ENCODE measurements at places on chromosomes 11 and 22.
A peak's percentile ranks its signal among the peaks of the same experiment; 100 is the strongest.

DNA sequence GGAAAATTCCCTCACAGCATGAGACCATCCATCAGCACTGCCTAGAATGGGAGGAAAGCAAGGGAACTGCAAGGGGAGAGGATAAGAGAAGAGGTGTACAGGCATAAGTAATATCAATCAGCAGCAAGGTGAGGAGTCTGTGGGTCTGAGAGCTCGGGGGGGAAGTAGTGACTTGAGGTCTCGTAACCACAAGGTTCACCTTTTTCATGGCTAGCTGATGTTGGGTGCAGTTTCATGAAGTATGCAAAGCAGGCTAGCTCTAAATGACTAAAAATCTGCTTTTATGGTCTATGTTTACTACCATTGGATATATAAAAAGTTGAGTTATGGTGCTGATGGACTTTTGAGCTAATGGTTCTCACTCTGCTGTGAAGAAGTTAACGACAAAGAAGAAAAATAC is 35.8 kb downstream of the OR4C6 start:
- no peak for DNase-seq

DNA sequence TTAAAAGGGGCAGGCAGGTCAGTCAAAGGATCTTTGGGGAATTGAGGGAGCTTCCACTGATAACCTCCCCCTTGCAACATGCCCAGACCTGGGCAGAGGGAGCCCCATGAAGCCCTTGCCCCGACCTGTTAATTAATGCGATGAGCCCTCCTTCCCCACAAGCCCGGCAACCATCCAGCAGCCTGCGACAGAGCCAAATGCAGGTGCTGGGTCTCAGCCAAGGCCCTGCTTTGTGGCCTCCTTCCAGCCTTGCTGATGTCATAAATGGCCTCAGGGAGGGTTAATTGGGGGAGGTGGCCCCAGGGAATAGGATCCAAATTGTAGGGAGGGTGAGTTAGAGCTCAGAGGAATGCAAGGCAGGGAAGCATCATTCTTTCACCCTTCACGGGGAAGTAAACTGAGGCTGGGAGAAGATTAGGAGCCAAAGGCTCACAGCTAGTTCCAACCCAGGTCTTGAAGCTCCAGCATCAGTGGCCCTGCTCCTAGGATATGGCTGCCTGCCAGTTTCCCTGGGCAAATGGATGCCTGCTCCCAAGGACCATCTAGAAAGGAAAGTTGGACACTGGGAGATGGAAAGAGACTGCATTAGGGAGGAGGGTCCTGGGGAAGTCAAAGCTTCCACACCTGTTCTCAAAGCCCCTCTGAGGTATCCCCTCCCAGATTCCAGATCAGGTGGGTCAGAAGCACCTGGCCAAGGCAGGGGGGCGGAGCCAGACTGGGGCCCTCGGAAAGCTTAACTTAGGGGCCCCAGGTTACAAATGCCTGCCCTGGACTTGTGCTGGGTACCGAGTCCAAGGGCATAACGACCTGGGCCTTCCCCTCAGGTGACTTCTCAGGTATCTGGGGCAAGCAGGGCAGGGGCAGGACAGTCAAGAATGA is 34.1 kb downstream of the LMO1 start:
- DNase-seq, result no peak

- DNase-seq, result peak; percentile 43
These were observed 431 bp downstream of the KMT2A start for GRCh38 chr11:118436639-118437207.

DNA sequence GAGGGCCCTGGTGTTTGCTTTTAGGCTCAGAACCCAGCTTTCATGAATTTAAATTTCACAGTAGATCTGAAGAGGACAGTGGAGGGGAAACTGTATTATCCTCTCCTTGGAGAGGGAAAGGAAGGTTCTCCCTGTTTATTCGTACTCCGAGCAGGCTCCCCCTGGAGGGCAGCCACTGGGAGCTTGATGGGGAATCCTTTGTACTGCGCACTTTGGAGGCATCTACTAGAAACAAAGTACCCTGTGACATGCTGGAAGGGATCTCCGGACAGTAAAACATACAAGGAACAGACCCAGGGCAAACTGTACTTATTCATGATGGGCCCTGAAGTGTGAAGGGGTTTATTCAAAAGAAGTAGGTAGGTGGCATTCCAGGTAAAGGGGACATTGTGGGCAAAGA is 27.2 kb downstream of the NAV2 start:
- no peak for DNase-seq

DNA sequence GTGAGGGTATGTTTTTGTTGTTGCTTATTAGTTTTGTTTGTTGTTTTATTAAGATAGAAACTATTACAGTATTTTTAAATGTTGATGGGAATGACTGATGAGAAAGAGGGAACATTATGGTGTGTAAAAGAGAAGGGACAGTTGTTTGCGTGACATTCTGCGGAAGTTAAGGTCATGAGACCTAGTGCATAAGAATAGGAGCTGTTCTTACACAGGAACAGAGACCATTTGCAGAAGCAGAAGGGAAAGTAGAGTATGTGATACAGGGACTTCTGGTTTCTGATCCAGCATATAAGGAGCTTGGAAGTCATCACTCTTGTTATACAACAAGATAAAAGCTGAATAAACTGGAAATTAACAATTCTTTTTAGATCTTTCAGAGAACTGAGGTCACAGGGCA is 299.2 kb upstream of the API5 start:
- DNase-seq, result no peak

DNA sequence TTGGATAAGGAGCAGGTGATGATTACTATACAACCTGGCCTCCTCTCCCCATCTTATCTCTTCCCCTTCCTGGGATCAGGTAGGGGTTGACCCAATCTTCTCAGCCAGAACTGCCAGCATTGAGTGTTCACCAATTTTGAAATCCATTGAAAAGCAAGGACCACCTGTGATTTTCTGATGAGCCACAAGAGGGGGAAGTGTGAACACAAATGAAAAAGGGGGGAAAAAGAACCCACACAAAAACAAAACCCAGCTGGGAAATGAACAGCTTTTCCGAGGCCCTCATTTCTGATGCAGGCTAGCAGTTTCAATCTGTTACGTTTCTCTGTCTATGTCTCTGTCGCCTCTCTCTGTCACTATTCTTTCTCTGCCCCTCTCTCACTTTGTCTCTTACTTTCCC is 161.9 kb downstream of the INSC start:
- no peak for DNase-seq

DNA sequence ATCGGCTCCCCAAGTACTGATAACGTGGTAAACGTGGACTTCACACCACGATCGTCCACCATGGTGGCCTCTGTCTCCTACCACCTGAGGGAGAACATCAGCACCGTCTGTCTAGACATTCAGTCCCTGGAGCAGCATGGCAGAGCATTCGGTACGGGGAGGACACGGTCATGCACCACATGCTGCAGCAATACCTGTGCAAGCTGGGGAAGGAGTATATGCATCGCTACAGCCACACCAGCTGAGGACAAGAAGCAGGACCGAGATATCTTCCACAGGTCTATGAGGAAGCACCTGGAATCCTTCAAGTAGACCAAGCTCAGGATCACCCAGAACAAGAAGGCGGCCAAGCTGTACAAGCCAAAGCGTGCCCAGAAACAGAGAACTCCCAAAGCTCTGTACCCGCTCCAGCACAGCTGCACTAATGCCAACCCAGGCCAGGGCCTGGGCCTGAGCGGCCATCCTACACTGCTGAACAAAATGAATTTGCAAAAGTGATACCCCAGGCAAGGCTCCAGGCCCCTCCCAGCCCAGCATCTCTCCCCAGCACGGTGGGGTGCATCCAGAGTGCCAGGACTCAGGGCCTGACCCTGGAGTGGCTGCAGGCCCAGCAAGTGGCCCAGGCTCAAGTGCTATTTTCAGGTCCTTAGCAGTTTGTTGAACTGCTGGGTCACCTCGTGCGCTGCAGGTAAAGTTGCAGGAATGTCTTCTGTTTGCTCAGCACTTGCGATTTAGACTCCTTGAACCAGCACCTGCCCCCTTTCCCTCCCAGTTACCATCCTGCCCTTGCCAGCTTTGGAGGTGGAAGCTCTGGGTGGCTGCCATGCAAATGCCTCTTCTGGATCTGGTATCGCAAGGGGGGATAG is 119.3 kb upstream of the SERPIND1 start:
- DNase-seq, result no peak

- DNase-seq, result no peak
These were observed 3.9 kb upstream of the EMID1 start for GRCh38 chr22:29201782-29202181.

GRCh38 chr11:68328374-68329091 is 16.1 kb downstream of the LRP5 start:
- no peak for DNase-seq

DNA sequence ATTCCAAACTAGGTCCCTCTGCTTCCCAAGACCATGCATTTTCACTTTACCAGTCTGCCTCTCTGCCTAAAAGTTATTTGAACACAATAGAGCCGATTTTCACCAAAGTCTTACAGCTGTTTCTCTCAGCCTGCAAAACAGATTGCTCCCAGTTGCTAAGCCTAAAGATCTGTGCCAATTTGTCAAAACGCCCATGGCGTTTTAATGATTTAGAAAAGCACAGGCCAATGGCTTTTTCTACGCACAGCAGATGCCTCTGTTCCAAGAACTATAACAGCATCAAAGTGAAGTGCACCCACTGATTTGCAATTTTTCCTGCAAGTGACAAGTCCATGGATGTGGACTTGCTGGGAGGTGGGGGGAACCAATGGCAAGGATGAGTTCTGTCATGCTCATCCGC is 173.9 kb upstream of the SYN3 start:
- no peak for DNase-seq

GRCh38 chr11:95445746-95446333 is 214.8 kb upstream of the SESN3 start:
- DNase-seq, result no peak

DNA sequence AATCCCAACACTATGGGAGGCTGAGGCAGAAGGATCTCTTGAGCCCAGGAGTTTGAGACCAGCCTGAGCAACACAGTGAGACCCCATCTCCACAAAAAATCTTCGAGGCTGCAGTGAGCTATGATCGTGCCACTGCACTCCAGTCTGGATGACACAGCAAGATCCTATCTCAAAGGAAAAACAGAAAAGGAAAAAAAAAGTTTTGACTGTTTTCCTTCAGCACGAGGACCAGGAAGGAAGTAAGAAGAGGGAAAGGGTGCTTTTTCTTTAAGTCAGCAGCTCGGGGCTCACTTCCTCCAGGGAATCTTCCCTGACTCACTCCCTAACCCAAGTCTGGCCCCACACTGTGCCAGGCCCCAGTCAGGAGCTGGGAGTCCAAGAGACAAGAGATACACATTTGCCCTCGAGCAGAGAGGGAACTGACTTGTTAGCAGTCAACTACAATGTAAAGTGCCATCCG is 14.2 kb downstream of the ARRB1 start:
- no peak for DNase-seq

- no peak for DNase-seq
These were observed 38.3 kb downstream of the IGLL5 start for GRCh38 chr22:22925805-22926369.

DNA sequence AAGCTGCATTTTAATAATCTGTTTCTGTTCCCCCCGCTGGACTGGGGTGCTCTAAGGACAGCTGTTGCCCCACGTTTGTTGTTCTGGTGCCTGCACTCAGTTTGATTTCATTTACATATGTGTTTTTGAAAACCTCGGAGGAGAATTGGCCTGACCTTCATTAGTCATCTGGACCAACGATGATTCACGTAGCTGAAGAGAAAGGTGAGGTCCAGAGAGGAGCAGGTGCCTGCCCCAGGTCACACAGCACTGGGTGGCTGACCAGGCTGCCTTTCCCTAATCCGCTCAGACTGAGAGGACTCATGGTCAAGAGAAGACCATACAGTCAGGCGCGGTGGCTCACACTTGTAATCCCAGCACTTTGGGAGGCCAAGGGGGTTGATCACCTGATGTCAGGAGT is 3.8 kb downstream of the CSDC2 start:
- no peak for DNase-seq

- no peak for DNase-seq
These were observed 145.1 kb downstream of the TBC1D22A start for GRCh38 chr22:46907241-46908215.

DNA sequence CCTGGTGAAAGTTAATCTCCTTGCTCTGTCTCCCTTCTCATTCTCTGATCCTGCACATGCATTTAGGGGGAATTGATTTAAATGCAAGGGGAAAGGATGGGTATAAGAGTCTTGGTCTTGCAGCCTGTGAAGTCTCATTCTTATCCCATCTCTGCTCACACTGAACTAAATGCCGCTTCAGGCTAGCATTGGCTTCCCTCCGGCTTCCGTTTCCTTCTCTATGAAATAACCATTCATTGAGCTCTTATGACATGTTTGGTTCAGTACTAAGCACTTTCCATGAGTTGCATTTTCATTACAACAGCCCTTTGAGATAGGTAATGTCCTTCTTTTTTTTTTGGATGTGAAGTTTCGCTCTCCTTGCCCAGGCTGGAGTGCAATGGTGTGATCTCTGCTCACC is 5.6 kb downstream of the ZBTB16 start:
- DNase-seq, result no peak

GRCh38 chr22:42683578-42684283 is 34.5 kb upstream of the CYB5R3 start:
- DNase-seq, result no peak

GRCh38 chr11:8017894-8018483 is 30.9 kb downstream of the EIF3F start:
- no peak for DNase-seq

- DNase-seq, result no peak
These were observed 44.5 kb downstream of the FEZ1 start for GRCh38 chr11:125451400-125452124.

DNA sequence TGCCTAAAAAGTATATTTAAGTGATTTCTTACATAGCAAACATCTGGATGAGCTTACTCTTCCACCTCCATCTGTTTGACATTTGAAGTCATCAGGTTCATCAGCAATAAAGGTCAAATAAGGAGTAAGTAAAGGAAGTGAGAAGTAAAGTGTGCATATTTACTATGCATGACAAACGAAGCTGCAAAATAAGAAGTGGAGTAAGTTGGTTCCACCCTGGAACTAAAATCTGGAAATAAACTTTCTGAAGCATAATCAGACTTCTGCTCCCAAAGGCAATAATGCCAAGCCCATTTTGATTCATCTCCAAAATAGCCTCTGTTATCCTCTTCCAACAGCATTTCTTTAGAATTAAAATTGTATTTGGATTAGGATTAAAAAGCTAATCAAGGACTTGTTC is 8.4 kb upstream of the FIBIN start:
- no peak for DNase-seq

- no peak for DNase-seq
These were observed 11.0 kb upstream of the SHANK2 start for GRCh38 chr11:71263386-71263785.

DNA sequence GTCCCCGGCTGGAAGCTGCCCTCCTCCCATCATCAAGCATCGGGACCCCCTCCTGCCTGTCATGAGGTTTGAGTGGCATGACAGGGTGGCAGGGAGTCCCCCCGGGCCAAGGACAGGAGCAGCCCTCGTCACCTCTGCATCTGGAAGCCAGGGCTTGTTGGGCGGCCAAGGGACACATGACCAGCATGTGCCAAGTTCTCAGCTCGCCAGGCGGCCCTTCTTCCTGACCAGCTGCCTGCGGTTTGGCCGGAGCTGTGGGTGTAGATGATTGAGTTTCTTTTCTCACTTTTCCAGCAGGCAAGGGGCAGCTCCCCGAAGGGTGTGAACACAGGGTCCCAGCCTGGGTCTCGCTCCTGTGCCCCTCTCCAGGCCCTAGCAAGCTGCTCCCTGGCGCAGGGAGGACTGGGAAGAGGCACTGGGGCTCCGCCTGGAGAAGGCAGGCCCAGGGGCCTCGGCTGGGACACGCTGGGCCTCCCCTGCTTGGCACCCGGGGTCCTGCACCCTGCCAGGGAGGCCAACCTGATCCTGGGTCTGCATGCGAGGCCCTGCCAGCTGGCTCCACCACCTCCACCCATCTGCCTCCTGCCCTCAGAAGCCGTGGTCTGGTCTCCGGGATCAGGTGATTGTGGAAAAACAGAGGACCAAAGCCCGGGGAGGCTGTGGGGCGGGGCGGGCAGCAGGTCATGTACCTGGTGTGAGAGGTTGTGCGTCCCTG is 13.4 kb downstream of the ARHGAP8 start:
- DNase-seq, result no peak

- no peak for DNase-seq
These were observed 22.0 kb upstream of the MS4A6A start for GRCh38 chr11:60204922-60205321.
